ENCODE measurements at places on chromosomes 2 and 18.

GRCh38 chr2:2181493-2181892 is 149.6 kb downstream of the MYT1L start:
- no peak for DNase-seq

DNA sequence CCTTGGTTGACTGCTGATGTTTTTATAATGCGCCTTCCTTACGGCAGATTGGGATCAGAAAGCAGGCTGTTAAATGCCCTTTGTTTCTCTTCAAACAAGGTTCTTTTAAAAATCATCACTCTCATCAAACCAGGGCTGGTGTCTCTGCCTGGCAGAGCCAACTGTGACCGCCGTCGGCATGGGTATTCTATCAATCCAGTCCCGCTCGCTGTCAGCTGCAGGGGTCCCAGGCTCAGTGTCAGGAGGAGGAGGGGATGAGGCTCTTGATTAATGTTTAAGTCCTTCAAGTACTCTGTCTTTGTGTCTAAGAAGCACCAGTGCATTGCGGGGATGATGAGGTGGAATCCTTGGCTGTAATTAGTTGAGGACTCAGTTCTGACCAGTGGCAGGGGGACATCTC is 348.1 kb downstream of the RNF144A start:
- DNase-seq, result no peak

GRCh38 chr2:160679686-160680085 is 186.1 kb upstream of the RBMS1 start:
- DNase-seq, result no peak

- DNase-seq, result no peak
Measured at GRCh38 chr2:59383473-59383872, 1142.3 kb upstream of the FANCL start.

GRCh38 chr2:7704296-7704865 is 787.2 kb downstream of the RNF144A start:
- DNase-seq, result no peak

DNA sequence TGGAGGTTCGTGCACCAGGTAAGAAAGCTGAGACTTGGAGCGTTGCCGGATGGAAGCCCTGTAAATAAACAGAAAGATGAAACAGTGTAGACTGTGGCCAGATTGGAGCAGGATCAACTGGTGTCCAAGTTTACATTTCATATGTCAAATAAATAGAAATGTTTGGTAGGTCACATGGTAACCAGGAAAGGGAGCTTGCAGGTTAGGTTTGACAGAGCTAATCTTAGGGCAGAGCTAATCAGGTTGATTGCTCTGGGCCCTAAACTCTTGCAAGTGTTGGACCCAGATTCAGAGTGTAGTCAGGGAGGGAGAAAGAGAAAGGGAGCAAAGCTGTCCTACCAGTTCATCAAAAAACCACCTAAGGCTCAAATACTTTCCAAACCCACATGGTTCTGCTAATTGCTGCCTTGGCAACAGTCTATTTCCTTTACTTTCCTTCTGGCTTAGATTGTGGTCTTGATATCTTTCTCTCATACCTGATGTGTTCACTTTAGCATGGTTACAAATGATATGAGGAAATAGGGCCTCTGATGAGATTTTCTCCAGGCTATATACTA is 63.2 kb downstream of the G6PC2 start:
- DNase-seq, result no peak

All from chondrocyte (in vitro differentiated cells).